CD4-positive, alpha-beta T cell (primary cell): ENCODE measurements at places on chromosomes 2 and 18.

DNA sequence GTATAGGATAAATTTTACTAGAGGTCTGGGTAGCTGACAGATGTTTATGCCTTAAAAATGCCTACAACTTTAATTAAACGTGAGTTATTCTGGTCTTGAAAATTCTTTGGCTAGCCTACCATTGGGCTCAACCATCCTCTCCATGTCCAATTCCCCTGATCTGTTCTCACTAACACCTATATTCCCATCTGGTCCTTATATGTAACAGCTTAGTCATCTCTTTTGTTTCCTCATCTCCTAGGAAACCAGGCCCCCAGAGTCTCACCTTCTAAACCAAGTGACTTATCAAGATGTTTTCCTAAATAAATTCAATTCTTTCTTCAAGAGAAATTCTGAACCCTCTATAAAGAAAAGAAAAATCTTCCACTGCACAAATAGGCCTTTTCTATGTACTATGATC is 148.5 kb downstream of the TTC32 start:
- DNase-seq, result no peak

GRCh38 chr2:149038442-149039212 is at the start of gene LYPD6B:
LYPD6B (plus strand) TSS chr2:149038699; CDS start chr2:149130949, 92,250 bp downstream.
- no peak for DNase-seq

DNA sequence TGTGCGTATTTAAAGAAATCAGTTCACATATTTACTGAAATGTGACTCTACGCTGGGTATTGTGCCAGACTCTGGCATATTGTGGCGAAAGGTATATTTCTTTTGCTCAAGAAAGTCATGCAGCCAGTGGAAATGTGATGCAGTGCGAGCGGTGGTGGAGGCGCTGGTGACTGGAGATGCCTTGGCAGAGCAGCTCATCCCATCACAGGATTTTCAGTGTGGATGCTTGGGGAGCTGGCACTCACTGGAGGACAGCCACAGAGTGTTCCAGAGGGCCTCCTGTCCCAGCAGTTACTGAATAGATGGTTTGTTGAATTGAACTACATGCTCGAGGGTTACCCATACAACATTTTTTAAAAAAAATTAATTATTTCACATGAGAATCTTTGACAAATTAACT is 117.6 kb downstream of the ZNF407 start:
- no peak for DNase-seq

DNA sequence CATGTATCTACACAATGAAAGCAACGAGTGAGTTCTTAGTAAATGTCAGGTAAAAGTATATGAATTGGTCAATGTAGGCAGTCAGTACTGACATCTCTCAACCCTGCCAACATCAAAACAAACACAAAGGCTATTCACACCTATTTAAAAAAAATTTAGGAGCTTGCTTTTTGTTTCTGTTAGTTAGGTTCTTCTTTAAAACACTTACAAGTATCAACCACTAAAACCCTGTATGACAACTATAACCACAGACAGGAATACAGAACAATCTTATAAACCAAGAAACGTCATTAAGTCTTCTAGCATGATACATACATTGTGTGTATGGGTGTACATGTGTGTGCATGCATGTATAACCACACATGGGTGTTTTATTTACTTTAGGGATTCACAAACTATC is 131.0 kb downstream of the TCF4 start:
- no peak for DNase-seq

GRCh38 chr2:6968319-6969100 is 51.3 kb downstream of the RNF144A start:
- no peak for DNase-seq

GRCh38 chr2:129923265-129924091 is 56.0 kb upstream of the RAB6C start:
- DNase-seq, result no peak

DNA sequence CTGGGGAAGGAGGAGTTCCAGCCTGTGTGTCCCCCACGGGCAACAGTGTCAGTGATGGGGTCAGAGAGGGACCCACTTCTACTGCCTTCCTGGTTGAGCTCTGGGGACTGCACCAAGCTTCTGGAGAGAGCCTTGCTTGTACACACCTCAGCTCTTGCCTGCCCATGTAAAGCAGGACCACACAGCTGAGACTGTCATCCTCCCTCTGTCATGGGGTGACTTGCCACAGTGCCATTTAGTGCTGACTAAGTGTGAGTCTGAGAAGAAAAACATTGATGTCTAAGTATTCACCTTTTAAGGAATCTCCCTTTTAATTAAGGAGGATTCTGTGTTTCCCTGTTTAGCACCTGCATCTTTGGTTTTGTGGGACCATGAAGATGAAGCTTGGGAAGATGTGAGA is 159.1 kb downstream of the FHOD3 start:
- no peak for DNase-seq

DNA sequence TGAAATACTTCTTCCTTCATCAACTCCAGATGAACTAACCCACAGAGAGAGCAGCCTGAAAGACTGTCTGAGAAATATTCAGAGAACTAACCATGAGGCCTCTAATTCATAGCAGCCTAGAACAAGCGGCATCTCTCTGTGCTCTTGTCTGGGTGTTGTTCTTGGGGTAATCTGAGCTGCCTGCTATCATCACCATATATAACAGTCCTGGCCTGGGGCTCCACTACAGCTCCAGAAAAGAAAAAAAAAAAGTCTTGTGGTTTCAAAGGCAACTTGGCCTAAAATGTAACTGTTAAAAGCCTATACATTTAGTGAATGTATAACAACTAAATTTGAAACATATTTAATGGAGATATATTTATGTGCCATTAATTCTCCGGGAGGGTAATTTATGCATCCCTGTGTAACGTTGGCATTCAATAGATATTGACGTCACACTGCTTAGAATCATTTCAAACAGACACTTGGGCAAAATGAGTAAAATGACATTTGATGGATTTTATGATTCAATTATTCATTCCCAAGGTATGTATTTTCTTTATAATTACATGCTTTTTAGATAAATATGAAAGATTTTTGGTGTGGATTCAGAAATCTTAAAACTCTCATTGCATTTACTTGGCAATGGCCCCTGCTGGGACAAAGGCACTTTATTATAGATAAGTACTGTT is 294.3 kb downstream of the HRH4 start:
- DNase-seq, result no peak

DNA sequence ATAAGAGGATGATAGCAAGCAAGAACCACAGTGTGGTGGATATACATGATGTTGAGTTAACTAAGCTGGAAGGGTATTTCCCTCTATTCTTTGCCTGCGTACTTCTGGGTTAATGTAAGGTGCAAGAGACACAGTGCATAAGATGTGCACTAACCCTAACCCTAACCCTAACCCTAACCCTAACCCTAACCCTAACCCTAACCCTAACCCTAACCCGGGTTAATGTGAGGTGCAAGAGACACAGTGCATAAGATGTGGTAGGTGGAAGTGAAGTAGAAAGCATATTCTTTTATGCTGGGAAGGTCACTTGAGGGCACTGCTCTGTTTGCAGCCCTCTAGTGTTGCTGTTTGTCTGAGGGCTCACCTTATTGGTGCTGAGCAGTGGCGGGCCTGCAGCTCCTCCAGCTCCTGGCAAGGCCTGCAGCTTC is 181.5 kb upstream of the ITGA4 start:
- DNase-seq, result no peak

DNA sequence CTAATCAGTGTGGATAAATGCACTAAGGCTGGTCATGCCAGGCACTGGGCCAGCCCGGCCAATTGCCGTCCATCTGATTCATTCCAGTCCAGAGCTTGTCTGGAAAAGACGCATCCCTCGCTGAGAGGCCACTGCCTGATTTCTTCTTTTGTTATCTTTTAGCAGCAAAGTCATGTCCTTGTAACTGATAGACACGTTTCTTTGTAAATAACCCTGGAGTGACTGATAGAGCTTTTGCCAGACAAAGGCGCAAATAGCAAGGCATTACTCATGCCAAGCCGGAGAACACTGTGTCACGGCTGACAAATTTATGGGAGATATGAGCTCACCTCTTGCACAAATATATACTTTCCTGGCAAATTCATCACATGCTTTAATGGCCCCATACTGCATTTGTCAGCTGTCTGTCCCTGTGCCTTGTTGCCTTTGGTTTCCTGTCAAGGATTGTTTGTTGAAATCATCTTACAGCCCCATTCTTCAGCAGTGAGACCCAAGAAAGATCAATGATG is 164.4 kb downstream of the ETAA1 start:
- no peak for DNase-seq

DNA sequence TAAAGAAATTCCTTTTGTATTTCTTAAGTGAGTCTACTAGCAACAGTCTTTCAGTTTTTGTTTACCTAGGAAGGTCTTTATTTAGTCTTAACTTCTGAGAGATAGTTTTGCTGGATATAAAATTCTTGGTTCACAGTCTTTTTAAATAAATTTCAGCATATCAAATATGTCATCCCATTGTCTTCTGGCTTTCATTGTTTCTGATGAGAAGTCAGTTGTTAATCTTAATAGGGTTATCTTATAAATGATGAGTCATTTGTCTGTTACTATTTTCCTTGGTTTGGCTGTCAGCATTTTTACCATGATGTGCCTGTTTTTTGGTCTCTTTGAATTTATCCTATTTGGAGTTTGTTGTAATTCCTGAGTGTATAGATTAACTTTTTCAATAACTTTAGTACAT is 129.3 kb downstream of the FAM210A start:
- no peak for DNase-seq

DNA sequence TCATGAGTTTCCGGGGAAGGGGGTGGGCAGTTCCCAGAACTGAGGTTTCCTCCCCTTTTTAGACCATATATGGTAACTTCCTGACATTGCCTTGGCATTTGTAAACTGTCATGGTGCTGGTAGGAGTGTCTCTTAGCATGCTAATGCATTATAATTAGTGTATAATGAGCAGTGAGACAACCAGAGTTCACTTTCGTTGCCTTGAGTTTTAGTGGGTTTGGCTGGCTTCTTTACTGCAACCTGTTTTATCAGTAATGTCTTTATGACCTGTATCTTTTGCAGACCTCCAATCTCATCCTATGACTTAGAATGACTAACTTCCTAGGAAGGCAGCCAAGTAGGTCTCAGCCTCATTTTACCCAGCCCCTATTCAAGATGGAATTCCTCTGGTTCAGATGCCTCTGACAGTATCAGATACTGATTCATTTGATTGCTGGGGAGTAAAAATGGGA is 447.3 kb downstream of the XIRP2 start:
- DNase-seq, result no peak

- DNase-seq, result no peak
Measured at GRCh38 chr18:7808992-7809391, 241.9 kb downstream of the PTPRM start.

DNA sequence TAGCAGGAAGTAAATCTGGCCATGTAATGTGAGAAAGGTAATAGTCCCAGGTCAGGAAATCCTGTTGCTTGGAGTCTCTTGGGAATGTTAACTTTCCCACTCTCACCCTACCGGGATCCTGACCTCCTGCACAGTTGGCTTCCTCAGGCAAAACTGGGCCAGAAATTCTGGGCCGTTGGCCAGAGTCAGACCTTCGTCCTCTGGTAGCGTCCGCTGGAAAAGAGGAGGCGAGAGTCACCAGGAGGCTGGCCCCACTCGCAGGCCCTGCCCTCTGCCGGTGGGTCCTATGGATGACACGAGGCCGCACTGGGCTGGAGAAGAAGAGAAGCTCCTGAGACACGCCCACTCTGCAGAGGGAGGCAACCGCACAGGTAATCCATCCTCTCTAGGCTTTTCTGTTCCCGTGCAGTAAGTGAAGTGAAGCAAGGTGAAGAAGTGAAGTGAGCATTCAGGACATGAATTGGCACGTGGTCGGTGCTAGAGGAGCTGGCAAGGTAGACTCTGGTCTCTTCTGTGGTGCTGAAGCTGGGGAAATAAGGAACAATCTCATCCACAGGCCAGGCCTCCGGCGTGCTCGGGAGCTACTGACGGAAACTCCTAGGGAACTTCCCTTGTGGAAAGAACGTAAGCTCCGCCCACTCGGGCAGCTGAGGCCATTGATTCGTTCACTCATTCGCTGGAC is 182.7 kb upstream of the GLI2 start:
- DNase-seq, result peak; percentile 21

DNA sequence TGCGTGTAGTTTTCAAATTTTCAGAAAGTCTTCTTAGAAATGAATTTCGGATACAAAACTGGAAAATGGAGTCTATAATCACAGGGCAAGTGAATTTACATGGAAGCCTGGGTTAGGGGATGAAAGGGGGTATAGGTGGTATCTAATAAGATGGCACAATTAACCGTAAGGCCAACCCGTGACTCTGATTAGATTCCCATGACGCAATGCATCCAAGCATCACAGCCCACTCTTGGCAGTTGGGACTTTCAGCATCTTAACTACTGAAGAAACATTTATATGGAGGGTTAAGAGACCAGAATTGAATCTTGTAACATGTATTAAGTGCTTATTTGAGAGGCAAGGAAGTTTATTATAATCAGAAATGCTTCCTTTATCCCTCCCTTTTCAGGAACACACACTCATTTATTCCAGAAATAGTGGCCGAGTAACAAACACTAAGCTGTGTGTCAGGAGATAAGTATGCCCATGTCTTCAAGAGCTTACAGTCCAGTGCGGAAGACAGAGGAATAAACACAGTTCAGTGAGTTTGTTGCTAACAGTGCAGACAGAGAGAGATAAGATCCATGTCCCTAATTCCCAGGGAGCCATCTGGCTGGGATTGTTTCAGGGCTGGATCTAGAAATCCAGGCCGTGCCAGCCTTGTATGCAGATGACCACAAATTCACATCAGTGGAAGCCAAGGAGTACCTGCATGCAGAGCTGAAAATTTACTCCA is 151.2 kb downstream of the ANTXR1 start:
- DNase-seq, result no peak

GRCh38 chr2:2704428-2705090 is 373.5 kb upstream of the MYT1L start:
- DNase-seq, result no peak

DNA sequence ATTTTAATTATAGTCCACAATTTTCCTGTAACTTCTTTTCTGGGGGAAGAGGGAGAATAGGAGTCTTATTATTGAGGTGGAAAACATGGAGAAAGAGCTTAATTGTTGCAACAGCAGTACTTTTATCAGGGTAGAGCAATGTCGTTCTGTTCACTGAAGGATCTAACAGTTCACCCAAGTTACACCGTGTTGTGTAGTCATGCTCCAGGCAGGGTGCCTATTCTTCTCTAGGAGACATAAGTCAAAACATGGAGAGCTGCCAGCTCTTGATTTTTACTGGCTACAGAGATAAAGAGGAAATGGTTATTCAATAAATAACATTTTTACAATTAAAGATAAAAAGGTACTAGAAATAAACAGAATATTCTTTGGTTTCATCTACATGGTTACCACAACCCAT is 594.3 kb upstream of the NETO1 start:
- no peak for DNase-seq

- no peak for DNase-seq
Measured at GRCh38 chr2:72755647-72756423, 70.0 kb downstream of the EXOC6B start.

- DNase-seq, result no peak
Measured at GRCh38 chr2:67651565-67651964, 254.4 kb downstream of the ETAA1 start.

GRCh38 chr2:191150600-191151330 is at the start of gene STAT4:
STAT4 (minus strand) TSS chr2:191150994; CDS start chr2:191148203, 2,791 bp downstream.
- DNase-seq, result peak; percentile 64

- DNase-seq, result no peak
Measured at GRCh38 chr2:55493220-55493619, 26.3 kb upstream of the CFAP36 start.

- no peak for DNase-seq
Measured at GRCh38 chr2:239330836-239331235, 70.0 kb downstream of the HDAC4 start.

- DNase-seq, result no peak
Measured at GRCh38 chr2:86695053-86695691, 24.9 kb upstream of the RMND5A start.

GRCh38 chr2:39508198-39508597 is 71.1 kb upstream of the MAP4K3 start:
- DNase-seq, result no peak

- no peak for DNase-seq
Measured at GRCh38 chr2:125643128-125643527, 1012.8 kb upstream of the GYPC start.
